ENCODE measurements at places on chromosomes 6 and 20.

DNA sequence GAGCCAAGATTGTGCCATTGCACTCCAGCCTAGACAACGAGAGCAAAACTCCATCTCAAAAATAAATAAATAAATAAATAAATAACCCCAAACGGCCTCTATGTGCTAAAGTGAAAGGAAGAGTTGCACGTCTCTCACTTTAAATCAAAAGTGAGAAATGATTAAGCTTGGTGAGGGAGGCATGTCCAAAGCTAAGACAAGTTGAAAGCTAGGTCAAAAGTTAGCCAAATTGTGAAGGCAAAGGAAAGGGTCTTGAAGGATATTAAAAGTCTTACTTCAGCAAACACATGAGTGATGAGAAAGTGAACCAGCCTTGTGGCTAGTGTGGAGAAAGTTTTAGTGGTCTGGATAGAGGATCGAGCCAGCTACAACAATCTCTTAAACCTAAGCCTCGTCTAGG lies 14.3 kb downstream of the ZBP1 start:
- H3K36me3 ChIP-seq = peaks cover 47% of the 10 kb centered on the region
- H3K4me3 ChIP-seq = no peak overlapping the region
- no peak overlapping the region for H3K27ac ChIP-seq
- H3K4me1 ChIP-seq = no peaks in the 10 kb centered on the region

DNA sequence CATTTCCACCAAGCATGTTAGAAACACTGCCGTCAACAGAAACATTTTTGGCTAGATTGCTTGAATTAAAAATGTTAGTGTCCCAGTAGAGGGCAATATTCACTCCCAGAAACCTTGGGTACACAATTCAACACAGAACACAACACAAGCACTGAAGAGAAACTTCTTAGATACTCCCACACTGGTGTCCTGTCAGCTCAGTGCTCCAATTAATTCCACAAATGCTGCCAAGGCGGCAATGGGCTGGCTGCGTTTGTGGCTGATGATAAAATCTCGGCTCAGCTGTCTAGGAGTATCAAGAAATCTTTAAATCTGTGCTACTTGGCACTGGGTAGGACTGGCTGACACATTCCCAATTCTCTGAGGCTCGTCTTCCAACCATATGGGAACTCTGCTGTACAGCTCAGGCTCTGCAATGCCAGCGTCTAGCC lies 39.3 kb downstream of the BEND3 start:
- H3K36me3 ChIP-seq = no peaks in the 10 kb centered on the region
- no peak for DNase-seq
- H3K27me3 ChIP-seq = no peaks in the 10 kb centered on the region
- no peak overlapping the region for H3K4me3 ChIP-seq
- H3K27ac ChIP-seq = no peak overlapping the region
- H3K4me1 ChIP-seq = no peaks in the 10 kb centered on the region

GRCh38 chr20:48460681-48461080 lies 367.1 kb downstream of the PREX1 start:
- DNase-seq = no peak
- H3K27ac ChIP-seq = no peak overlapping the region
- H3K4me3 ChIP-seq = no peak overlapping the region
- H3K36me3 ChIP-seq = no peaks in the 10 kb centered on the region
- H3K4me1 ChIP-seq = no peaks in the 10 kb centered on the region
- peaks cover 6% of the 10 kb centered on the region for H3K27me3 ChIP-seq

DNA sequence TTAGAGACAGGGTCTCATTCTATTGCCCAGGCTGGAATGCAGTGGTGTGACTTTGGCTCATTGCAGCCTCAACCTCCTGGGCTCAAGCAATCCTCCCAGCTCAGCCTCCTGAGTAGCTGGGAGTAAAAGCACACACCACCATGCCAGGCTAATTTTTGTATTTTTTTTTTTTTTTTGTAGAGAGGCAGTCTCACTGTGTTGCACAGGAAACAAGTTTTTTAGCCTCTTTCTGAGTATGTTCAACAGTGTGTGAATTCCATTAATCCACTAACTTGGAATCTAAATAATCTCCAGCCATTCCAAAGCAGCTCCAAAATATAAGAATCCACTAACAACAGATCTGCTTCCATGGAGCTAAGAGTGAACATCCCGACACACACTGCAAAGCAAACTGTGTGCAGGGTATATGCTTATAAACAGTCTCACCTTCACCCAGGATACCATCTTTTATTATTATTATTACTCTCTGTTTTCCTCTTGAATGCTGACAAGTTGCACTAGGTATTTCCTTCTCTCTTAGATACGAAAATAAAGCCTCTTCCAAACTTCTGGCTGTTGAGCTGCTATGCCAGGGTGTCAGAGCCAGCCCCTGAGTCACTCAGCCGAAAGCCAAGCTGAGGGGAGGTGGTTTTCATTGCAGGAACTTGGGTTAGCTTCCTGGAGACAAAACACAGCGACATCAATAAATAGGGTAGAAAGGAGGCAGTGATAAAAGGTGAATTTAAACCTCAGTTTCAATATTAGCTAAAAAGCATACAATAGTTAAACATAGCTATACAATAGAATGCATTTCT lies 264.9 kb downstream of the HIVEP2 start:
- H3K4me1 ChIP-seq = no peaks in the 10 kb centered on the region
- H3K36me3 ChIP-seq = no peaks in the 10 kb centered on the region
- no peak for DNase-seq
- H3K27me3 ChIP-seq = no peaks in the 10 kb centered on the region

DNA sequence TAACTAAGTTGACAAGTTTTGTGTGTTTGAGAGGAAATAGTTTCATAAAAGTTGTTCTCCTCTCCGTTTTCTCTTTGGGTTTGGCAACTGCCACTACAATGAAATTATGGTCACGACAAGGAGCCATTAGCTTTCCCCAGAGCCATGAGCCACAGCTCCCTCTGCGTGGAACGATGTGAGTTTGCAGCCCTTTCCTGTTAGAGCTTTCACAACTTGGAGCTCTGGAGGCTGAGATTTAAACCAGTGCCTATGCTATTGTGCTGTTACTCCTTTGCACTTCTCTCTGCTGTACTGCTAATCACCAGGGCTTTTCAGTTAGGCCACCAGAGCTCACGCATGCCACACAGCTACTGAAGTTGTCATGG lies 29.3 kb upstream of the TXNDC5 start:
- no peak overlapping the region for H3K4me3 ChIP-seq
- no peaks in the 10 kb centered on the region for H3K27me3 ChIP-seq
- H3K4me1 ChIP-seq = peaks cover 12% of the 10 kb centered on the region
- no peak for DNase-seq
- H3K27ac ChIP-seq = no peak overlapping the region

GRCh38 chr6:25278261-25278913 lies 787 bp upstream of the CARMIL1 start:
- no peaks in the 10 kb centered on the region for H3K36me3 ChIP-seq
- peak overlapping the region; percentile 81 for H3K4me3 ChIP-seq
- H3K27ac ChIP-seq = peak overlapping the region; percentile 79
- peaks cover 19% of the 10 kb centered on the region for H3K4me1 ChIP-seq
- H3K27me3 ChIP-seq = no peaks in the 10 kb centered on the region

GRCh38 chr20:61705386-61706258 lies 360.1 kb downstream of the TAF4 start:
- H3K36me3 ChIP-seq = no peaks in the 10 kb centered on the region
- no peaks in the 10 kb centered on the region for H3K4me1 ChIP-seq
- H3K27ac ChIP-seq = no peak overlapping the region
- no peaks in the 10 kb centered on the region for H3K27me3 ChIP-seq

DNA sequence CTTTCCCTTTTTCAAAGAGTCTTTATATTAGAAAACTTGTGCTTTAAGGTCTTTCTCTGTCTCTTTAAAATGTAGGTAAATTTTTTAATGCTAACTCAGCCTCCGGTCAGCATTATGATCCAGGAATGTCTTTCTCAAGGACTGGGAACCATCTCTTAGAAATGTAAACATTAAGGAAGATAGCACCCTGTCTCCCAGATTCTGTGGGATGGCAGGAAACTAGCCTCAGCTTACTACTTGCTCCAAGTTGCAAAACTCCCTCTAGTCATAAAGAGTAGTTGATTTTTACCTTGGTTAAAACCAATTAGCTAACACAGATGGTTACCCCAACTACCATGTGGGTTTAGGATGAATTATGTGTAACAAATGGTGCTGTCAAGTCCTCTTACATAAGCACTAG lies 4.7 kb upstream of the TAAR1 start:
- H3K4me1 ChIP-seq = no peaks in the 10 kb centered on the region
- H3K4me3 ChIP-seq = no peak overlapping the region
- DNase-seq = no peak
- no peak overlapping the region for H3K27ac ChIP-seq
- no peaks in the 10 kb centered on the region for H3K27me3 ChIP-seq
- H3K36me3 ChIP-seq = no peaks in the 10 kb centered on the region

DNA sequence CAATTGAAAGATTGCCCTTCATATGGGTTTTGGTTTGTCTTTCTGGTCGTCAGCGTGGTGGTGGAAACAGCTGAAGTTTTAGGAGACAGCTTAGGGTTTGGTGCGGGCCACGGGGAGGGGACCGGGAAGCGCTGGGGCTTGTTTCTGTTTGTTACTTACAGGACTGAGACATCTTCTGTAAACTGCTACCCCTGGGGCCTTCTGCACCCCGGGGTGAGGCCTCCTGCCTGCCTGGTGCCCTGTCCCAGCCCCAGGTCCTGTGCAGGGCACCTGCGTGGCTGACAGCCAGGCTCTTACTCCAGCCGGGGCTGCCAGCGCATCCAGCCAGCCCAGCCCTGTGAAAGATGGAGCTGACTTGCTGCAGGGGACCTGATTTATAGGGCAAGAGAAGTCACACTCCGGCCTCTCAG lies 22.8 kb downstream of the NPEPL1 start:
- no peak overlapping the region for H3K27ac ChIP-seq
- H3K36me3 ChIP-seq = peaks cover 38% of the 10 kb centered on the region
- peaks cover 11% of the 10 kb centered on the region for H3K27me3 ChIP-seq

DNA sequence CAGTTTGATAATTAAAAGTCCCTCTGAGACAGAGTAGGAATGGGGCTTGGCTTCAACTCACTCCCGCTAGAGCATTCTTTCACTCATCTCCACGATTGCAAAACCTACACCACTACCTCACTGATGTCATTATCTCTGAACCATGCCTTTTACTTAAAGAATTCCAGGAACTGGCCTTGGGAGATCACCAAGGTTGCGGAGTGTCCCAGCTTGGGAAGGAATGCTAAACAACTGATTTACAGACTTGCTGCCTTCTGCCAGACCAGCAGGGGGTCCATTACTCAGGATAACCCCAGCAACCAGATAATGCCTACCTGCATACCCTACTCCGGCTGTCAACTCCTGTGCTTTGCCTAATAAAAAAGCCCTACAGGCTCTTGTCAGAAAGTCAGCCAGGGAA lies 102.2 kb upstream of the RALGAPA2 start:
- H3K36me3 ChIP-seq = no peaks in the 10 kb centered on the region
- H3K4me3 ChIP-seq = no peak overlapping the region
- no peaks in the 10 kb centered on the region for H3K27me3 ChIP-seq

- peaks cover 24% of the 10 kb centered on the region for H3K4me1 ChIP-seq
- no peak overlapping the region for H3K4me3 ChIP-seq
- H3K27ac ChIP-seq = no peak overlapping the region
- no peaks in the 10 kb centered on the region for H3K36me3 ChIP-seq
- no peaks in the 10 kb centered on the region for H3K27me3 ChIP-seq
Measured at GRCh38 chr20:4959592-4959991, 41.7 kb downstream of the SLC23A2 start.

DNA sequence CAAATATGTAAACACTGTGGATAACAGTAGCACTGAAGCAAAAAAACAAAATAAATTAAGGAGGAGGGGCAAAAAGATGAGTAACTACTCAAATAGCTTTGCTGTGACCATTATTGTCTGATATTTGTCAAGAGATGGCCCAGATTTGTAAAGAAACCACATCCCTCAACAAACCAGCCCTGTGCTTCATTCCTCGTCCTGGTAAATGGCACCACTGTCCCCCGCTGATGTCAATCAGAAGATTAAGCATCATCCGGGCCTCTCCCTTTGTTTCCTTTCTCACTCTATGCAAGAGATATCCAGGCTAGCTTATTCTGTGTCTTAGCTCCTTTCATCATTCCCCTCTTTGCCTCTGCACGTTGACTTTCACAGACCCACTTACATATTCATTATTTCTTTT lies 259.0 kb downstream of the SYNE1 start:
- DNase-seq = no peak
- H3K36me3 ChIP-seq = no peaks in the 10 kb centered on the region
- H3K27me3 ChIP-seq = no peaks in the 10 kb centered on the region
- no peak overlapping the region for H3K4me3 ChIP-seq
- H3K4me1 ChIP-seq = peaks cover 14% of the 10 kb centered on the region
- no peak overlapping the region for H3K27ac ChIP-seq

GRCh38 chr6:91462241-91462640 lies 875.4 kb upstream of the MAP3K7 start:
- no peaks in the 10 kb centered on the region for H3K36me3 ChIP-seq
- H3K4me3 ChIP-seq = no peak overlapping the region
- no peaks in the 10 kb centered on the region for H3K27me3 ChIP-seq
- DNase-seq = no peak
- H3K27ac ChIP-seq = no peak overlapping the region

DNA sequence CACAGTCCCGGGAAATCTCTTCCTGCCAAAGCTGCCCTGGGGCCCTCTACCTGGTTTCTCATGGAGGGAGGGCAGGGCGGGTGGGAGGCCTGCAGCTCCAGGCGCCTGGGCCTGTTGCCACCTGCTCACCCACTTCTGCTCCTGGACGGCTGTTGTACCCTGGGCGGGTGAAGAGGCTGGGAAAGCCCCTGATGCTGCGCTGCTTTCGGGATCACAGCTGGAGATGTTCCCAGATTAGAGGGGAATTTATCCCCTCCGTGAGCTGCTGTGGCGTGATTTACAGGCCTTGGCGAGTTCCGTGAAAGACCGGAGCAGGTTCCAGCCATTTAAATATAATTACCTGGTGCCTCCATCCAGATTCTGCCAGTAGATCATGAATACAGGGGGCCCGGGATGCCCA lies 12.3 kb upstream of the VSTM2L start:
- DNase-seq = no peak
- H3K27ac ChIP-seq = no peak overlapping the region
- H3K27me3 ChIP-seq = no peaks in the 10 kb centered on the region
- no peaks in the 10 kb centered on the region for H3K36me3 ChIP-seq
- H3K4me1 ChIP-seq = no peaks in the 10 kb centered on the region

DNA sequence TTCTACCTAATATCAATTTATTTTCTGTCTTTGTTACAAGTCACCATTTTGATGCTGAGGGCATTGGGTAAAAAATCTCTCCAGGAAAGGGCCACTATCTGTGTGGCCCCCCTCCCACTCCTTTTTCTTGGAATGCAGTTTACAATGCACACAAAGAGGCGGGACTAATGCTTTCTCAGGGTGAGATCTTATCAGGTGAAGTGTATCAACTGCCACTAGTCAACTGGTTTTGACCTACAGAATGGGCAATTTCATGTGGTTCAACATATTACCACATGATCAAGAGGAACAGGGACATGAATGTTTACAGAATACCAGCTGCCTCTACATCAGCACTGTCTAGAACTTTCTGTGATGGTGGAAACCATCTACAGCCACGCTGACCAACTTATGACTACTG lies 3.7 kb downstream of the RRBP1 start:
- no peaks in the 10 kb centered on the region for H3K27me3 ChIP-seq
- no peak overlapping the region for H3K27ac ChIP-seq
- H3K4me3 ChIP-seq = no peak overlapping the region
- H3K4me1 ChIP-seq = peaks cover 64% of the 10 kb centered on the region
- no peaks in the 10 kb centered on the region for H3K36me3 ChIP-seq
